Right kidney (tissue), 9 donors: ENCODE measurements at places on chromosomes 3 and 15.

DNA sequence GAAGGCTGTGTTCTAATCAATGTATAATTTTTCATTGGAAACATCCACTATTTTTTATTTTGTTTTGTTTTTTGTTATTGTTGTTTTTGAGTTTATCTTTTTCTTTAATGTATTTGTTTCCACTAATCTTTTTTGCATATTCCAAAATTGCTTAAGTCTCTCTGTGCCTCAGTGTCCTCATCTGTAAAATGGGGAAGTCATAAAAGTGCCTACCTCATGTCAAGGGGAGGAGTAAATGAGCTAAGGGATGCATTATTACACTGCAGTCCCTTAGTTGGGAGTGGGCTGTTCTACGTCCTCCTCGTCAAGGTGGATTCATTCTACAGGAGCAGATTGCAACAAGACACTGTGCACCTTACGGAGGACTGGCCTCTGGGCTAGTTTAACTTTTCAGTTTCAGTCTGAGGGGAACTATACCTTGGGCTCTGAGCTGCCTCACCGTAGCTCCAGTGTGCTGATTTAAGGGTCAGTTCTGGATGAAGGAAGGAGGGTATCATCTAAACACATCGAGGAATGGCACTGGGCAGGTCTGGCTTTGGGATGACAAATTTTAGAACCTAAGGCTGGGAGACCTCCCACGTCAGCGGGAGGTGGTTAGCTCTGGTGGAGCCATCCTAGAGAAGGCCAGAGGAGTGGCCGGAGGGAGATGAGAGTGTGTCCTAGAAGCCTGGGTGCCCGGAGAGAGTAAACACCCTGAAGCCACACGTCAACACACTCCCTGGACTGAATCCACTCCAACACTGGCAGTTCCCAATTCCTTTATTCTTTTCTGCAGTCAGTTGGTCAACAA, 5.1 kb upstream of the SRP14 start:
- DNase-seq = no peak

- DNase-seq = no peak
Observed at GRCh38 chr3:32630266-32630665, 54.7 kb upstream of the CNOT10 start.

DNA sequence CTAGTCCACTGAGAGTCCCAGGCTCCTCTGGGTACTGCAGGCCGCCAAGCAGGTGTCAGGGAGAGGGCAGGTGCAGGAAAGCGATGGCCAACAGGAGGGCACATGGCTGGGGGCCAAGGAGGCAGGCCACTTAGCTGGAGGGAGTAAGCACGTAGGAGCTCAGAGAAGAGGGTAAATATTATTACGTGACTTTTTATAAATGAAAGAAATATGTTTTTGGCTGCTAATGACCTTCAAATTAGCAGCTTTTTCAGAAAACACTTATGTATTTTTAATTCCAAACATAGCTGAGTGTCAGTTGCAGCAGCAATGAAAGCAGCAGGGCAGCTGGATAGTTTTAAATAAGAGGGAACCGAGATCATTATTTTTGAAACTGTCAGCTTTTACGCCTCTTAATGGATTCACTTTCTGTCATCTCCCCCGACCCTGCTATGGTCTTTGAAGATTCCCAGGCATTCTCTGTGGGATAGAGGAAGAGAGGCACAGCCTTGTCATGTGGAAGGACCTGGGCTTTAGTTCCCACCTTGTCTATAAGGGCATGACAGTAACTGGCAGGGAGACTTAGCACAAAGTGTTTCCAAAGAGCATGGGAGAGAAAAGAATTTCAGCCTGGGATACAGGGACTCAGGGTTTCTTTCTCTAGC, 477.1 kb downstream of the EPHB1 start:
- DNase-seq = no peak

DNA sequence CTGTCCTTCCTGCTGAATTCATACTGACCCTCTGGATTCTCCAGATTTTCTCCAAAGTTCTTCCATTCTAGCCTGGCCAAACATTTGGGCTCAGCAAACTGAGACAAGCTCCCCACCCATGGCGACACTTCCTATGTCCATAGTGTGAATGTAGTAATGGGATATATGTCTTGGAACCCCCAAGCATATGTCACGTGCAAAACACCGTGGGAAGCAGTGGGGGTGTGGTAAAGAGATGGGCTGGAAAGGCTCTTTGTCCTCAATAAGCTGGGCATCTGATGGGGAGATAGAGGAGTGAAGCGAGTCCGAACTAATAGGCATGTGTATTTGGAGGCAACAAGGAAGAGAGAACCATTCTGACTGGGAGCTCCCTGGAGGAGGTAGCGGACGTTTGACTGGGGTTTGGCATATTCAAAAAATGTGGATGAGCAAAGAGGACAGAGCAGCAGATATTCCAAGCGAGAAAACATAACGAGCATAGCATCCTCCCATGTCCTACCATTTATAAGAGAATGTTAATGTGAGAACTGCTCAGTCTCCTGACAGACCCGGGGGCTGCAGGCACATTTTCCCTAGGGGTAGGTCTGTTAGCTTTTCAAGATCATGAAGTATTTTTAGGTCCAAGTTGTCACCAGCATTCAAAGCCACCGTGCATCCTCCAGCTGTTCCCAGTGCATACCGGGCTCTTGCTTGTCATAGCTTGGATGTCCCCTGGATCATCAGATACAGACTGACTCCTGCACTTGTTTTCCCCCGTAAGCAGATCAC, 25.6 kb downstream of the TPM1 start:
- no peak for DNase-seq

- DNase-seq = no peak
Observed at GRCh38 chr15:89164712-89165211, 56.6 kb downstream of the RLBP1 start.

DNA sequence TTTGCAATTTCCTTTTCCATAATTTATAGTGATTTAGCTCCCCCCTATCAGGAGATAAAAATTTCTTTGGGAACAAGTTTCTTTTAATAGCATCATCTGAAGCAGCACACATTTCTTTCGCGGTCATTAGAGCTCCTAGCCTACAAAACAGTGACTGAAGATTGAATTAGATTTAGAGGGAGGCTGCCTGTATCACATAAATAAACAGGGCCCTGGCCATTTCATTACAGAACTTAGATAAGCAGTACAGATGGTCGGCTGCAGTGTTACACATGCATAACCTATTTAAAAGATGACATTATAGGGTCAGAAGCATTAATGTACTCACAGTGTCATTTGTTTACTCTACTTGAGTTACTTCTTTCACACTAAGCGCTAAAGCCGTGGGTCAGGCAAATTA, 81.4 kb upstream of the SLC25A26 start:
- DNase-seq = no peak

DNA sequence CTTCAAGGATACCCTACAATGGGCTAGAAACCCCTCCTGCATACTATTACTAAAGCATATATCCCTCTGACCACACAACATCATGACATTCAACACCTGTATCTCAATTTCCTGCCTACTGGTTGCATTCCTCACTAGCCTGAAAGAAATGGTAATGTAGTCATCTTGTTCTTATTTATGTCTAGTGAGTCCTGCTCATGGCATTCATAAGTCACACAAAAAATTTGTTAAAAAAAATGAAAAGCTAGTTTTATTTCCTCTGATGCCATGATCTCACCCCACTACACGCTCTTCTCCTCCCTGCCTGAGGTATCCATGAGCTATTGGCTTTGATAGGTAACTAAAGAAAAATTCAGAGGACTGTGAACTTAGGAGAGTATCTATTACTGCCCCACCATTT, 284.5 kb downstream of the ZNF385D start:
- DNase-seq = no peak

DNA sequence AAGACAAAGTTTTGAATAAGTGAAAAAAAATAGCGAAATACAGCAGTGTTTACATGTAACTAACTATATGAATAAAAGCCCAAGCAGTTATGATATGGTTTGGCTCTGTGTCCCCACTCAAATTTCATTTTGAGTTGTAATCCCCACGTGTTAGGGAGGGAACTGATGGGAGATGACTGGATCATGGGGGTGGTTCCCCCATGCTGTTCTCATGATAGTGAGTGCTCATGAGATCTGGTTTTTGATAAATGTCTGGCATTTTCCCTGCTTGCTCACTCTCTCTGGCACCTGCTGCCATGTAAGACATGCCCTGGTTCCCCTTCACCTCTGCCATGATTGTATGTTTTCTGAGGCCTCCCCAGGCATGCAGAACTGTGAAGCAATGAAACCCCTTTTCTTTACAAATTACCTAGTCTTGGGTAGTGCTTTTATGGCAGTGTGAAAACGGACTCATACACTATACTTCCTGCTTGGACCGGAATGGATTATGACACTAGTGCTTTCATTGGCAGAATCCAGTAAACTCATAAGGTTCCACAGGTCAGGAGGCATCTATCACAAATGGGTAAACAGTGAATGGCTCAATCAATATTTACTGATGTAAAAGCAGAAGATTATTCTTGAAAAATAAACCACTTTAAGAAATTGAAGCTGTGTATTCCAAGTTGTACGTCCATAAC, 192.1 kb downstream of the CBLB start:
- no peak for DNase-seq

- no peak for DNase-seq
Observed at GRCh38 chr3:42499478-42499871, 3.0 kb upstream of the VIPR1 start.

- DNase-seq = no peak
Observed at GRCh38 chr3:75015280-75015679, 400.8 kb upstream of the CNTN3 start.

DNA sequence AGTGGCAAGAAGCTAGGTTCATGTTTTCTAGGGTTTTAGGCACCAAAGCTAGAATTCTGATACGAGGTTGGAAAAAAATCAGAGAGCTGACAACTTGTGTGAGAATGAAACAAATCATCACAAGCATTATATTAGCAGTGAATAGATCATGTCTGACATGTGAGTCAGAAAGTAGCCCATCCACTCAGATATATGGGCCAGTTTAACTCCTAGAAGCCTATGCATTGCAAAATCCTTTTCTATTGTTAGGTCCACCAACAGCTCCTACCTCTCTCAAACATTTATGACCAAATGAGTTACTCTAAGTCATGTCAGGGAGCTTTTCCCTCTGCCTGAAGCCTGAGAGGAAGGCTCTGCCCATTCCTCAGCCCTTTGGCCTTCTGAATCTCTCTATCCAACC, 44.0 kb downstream of the KBTBD12 start:
- DNase-seq = no peak

DNA sequence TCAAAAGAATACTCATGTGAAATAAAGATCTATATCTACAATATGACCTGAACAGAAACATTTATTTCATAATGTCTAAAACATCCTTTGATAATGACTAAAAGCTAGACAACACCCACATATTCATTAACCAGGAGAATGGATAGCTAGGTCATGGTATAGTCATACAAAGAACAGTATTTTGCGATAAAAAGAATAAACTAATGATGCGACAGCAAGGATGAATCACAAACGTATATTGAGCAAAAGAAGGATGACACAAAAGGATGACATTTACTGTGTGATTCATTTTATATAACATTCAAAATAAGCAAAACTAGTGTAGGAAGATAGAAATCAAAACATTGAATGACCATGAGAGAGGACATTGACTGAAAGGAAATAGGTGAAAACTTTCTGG, 1233.1 kb downstream of the OTOL1 start:
- no peak for DNase-seq

DNA sequence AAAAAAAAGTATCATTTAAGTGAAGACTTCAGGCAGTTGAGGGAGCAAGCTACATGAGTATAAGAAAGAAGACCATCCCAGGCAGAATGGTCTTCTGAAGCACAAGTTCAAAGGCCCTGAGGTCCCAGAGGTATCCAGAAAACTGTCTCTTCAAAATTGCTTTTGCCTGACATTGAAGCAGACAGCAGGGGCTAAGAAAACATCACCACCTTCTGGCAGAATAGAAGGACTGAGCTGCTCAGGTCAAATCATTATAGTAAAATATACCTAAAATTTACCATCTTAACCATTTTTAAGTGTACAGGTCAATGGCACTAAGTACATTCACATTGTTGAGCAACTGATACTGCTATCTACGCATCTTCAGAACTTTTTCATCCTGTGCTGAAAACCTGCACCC, 16.4 kb downstream of the GPR160 start:
- no peak for DNase-seq

DNA sequence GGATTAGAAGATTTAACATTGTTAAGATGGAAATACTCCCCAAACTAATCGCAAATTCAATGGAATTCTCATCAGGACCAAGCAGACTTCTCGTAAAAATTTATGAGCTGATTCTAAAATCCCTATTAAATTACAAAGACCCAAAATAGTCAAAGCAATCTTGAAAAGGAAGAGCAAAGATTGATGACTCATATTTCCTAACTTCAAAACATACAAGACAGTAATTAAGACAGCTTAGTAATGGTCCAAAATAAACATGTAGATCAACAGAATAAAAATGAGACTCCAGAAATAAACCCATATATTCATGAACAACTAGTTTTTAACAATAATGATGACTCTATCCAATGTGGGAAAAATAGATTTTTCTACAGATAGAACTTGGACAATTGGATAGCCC, 148.7 kb downstream of the SI start:
- no peak for DNase-seq

DNA sequence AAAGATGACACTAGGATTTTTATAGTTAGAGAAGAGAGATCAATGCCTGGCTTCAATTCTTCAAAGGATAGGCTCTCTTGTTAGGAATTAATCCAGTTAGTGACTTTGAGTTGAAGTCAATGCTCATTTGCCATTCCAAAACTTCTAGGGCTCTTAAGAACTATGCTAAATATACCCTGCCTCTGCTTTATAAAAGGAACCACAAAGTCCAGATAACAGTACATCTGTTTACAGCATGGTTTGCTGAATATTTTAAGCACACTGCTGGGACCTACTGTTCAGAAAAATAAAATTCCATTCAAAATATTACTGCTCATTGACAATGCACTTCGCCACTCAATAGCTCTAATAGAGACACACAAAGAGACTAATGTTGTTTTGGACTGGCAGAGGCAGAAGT, 786.6 kb upstream of the DPPA4 start:
- no peak for DNase-seq

- DNase-seq = no peak
Observed at GRCh38 chr3:184942735-184943134, 130.8 kb downstream of the VPS8 start.

DNA sequence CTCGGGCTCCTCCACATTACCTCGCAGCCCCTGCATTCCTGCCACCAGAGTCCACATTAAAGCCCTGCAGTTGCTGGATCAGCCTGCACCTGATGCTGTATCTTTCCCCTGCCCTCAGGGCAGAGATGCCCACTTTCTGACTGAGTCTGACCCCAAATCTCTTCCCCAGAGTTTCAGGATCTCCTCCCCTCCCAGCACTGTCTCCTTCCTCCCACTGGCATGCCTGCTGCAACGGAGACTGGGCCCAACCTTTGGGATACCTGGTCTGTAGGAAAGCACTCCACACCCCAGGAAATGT, 20.6 kb upstream of the GP9 start:
- no peak for DNase-seq
